Vagina (tissue), 2 donors: ENCODE measurements at places on chromosomes 13 and 19.

GRCh38 chr19:47330466-47330869 lies 1.5 kb upstream of the C5AR2 start:
- no peak for DNase-seq

- no peak for DNase-seq
These were observed 287 bp upstream of the B3GLCT start for GRCh38 chr13:31199527-31199848.

- DNase-seq: no peak
These were observed 66.9 kb downstream of the C13orf42 start for GRCh38 chr13:51044023-51044665.

DNA sequence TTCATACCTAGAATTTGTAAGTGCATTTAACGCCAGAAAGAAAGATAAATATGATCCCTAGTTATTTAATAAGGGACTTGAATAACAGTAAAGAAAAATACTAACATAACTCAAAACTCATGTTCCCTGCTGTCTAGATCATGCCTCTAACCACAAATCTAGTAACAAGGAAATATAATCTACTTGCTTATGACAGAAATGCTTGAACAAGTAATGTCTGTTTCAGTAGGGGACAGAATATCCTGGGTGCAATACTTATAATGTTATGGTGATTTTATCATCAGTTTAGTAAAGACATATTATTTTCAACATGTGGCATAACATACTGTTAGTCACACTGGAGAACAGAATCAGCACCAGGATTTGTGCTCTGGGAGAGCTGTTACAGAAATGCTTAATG lies 861.9 kb upstream of the SLITRK1 start:
- no peak for DNase-seq

DNA sequence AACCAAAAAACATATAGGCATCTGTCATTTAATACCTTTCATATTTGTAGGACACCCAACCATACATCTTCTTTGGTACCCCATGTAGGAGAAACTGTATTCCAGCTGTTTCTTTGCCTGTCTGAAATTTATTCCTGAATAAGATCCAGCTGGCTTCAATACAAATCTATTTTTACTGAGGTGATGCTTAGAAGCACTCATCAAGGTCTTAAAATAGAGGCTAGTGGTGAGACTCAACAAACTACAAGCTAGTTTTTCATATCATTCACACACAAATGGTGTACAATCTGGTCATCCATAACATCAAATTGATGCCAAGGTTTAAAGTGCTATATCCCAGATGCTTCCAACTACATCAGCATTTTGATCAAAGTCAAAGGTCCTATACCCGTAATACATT lies 1071.3 kb upstream of the MIR17HG start:
- DNase-seq: no peak

GRCh38 chr13:73399347-73400216 lies 340.8 kb downstream of the KLF5 start:
- no peak for DNase-seq

- no peak for DNase-seq
These were observed 11.9 kb downstream of the SELENOW start for GRCh38 chr19:47790398-47790814.

DNA sequence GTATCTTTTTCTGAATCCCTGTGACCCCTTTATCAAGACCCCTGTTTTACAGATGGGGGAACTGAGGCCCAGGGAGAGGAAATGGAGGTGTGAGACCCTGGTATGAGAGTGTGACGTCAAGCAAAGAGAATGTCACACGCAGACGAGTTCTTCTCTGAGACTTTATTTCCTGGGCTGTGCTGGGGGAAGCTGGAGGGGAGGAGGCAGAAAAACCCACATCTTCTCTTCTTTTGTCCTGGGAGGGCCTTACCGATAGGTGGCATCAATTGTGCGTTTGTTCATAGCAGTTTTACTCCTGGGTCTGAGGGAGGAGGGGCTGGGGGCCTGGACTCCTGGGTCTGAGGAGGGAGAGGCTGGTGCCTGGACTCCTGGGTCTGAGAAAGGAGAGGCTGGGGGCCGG lies 4.9 kb upstream of the KLK15 start:
- DNase-seq: no peak

GRCh38 chr19:46367426-46367825 lies 20.5 kb downstream of the PPP5C start:
- no peak for DNase-seq

GRCh38 chr19:15769586-15769985 lies 17.9 kb upstream of the OR10H5 start:
- DNase-seq: no peak
